ENCODE measurements at places on chromosomes 12 and 14.

DNA sequence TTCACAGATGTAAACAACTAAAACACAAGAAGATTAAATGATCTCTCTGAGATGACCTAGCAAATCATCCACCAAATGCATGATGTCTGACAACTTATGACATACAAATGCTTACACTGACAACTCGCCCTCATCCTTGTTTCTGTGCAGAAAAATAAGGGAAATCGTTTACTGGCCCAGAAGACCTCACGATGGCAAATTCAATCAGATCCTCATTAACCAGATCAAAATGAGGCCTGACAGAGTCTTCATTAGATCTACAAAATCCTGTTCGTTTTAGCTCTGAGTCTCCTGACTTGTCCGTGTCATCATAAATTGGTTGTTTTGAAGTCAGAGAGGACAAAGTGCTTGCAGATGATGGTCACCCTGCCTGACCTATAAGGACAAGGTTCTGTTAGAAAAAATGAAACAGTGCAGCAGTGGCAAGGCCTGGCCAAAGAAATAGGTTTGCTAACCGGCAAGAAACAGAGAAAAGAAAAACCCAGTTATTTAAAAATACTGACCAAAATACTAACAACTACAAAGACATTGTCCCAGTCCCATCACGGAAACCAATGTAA lies 109.5 kb downstream of the BTG1 start:
- no peak for DNase-seq

GRCh38 chr12:131948166-131948712 lies 1.5 kb upstream of the EP400 start:
- peak; percentile 6 for DNase-seq

DNA sequence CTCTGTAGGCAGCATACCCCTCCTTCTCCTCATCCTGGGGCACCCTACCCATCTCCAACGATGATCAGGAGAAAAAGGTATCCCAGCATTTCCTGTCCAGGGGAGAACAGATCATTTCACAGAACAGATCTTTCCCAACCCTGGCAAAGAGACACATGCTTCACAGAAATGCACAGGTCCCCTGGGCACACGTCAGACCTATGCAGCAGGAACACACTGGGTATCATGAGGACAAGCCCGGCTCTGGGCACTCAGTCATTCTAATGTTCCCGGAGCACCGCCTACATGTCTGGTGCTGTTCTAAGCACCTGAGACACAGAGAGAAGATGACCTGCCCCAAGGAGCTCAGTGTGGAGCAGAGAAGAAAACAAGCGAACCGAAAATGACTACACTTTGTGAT lies 56.2 kb downstream of the ACTN1 start:
- no peak for DNase-seq

- DNase-seq = no peak
Observed at GRCh38 chr14:23937203-23937602, 16.4 kb upstream of the DHRS4 start.

DNA sequence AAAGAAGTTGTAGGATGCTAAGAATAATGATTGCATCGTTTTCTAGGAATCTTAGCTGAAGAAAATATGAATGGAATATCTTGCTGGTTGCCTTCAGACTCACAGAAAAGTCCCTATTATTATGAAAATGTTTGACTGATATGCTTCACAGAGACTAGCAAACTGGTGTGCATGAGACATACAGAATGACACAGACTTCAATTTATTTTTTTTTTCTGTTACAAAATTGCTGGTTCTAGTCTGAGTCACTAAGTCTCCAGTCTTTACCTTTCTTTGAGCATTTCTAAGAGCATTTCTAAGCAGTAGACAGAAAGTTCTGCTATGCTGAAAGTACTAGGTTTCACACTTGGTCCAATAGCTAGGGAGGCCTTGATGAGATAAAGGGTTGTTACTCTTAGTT lies 377.6 kb upstream of the ATP2B1 start:
- no peak for DNase-seq

GRCh38 chr12:19964549-19964948 lies 403.8 kb upstream of the PDE3A start:
- DNase-seq = no peak

DNA sequence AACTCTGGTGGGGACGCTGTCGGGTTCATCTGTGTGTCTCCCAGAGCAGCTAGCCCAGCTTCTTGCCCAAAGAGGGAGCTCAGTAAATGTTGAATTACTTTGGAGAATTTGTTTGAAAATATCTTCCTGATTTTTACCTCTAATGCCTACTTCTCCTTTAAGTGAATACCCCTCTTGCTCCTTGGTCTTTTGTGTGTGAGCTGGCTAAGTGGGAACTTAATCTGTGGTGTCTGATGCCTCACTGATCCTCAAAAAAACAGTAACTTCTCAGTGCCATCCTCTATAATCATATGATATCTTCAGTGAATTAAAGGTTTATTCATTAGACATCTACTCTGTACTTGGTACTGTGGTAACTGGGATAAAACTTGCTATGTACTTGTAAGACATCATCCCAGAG lies 7.7 kb upstream of the PSMA6 start:
- DNase-seq = no peak

DNA sequence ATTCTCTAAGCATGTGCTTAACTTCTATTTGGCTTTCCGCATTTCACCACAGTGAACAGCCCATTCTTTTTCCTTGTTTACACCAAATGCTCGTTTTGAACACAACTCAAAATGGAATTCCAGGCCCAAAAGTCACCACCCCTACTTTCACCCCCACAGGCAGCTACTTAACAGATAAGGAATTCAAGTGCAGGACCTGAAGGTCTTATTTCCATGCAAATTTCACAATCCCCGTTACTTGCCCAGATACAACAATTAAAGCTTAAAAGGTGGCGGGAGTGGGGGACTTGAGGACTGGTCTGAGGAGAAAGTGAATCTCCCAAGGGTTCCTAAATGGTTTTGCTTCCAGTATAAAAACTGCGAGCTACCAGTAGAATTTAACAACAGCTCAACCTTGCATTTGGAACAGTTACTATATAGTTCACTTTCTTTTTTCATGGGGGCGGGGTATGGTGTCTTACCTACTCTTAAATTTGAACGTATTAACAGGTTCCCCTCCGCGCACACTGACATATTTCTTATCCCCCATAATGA lies 3.7 kb downstream of the USP44 start:
- DNase-seq = peak; percentile 20

DNA sequence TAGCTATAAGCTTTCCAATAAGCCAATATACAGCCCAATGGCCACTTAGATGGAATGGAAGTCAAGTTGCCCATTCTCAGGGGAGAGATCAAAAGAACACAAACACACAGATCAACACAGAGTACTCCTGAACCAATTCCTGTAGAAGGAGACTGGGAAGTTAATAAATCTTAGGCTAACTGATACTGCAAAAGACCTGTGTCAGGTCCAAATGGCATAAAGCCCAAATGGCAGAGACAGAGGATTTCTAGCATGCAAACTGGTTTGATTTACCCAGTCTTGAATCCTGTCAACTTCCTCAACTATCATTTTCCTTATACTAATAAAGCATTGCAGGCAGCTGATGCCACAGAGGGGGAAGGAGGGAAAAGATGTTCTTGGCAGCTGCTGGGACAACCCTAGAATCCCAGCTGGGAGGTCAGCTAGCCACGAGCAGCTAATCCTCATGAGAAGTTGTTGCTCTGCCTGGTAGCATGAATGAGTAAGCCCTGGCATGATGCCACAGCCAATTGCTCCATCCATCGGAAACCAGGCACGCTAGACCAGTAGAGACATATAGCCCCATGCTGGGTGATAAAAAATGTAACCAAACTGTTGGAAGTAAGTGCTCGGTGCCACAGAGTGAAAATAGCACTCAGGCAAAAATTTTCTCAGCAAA lies 26.2 kb downstream of the ANG start:
- DNase-seq = no peak

GRCh38 chr14:76727384-76727783 lies 33.9 kb upstream of the VASH1 start:
- no peak for DNase-seq

GRCh38 chr12:131894981-131895639 lies 688 bp downstream of the ULK1 start:
- no peak for DNase-seq

DNA sequence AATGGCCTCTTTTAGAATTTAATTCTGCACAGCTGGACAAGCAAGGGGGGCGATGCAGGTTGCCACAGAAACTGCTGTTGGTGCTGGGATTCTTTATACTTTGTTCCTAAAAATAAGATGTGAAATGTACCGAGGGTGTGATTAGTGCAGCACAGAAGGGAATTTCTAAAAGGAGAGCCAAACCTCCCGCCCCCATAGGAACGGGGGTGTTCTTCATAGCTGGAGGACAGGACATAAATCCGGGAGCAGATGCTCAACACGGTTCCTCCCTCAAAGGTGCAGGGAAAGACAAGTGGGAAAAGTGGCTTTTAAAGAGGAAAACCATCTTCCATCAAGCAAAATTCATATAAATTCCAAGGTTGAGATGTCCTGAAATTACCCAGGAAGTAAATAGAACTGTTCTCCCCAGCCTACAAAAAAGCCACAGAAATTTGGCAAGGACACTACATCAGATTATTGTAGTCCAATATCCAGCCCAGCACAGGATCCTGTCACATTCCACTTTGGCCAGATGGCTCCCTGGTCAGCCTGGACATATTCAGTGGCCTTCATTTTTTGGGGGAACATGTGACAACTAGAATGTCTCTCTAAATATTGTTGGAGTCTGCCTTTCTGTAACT lies 51.4 kb upstream of the TMX1 start:
- DNase-seq = no peak

DNA sequence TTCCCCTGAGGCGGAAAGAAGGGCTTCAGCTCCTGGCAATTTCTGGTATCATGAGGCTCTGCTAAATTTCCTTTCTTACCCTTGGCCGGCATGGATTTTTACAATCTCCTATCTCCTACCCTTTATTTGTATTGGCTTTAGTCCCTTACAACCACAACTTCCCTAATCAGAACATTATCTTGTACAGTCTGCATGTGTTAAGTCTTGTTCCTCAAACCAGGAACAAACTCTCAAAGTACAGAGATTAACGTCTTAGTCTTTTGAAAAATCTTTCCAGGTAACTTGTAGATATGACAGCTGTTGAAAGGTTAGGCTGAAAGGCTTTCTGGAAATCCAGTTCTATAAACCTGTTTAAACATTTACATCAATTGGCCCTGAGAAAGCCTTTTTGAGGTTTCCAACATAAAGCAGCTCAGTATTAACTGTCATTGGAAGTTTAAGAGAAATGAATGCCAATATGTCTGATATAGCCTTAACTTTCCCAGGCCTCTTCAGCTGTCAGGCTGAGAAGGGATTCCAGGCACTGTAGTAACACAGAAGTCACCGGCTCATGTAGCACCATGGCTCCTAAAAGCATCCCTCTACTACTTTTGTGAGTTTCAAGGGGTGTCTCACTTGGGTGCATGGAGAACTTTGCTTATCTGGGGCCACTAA lies 360.5 kb downstream of the FUT8 start:
- no peak for DNase-seq

- no peak for DNase-seq
Observed at GRCh38 chr14:20712904-20713303, 24.3 kb downstream of the ANG start.

GRCh38 chr12:102948941-102949352 lies 8.5 kb upstream of the ASCL1 start:
- peak; percentile 50 for DNase-seq

- DNase-seq = no peak
Observed at GRCh38 chr14:69355607-69356281, 42.4 kb downstream of the ERH start.

GRCh38 chr12:4910502-4911315 lies 1.0 kb downstream of the KCNA1 start:
- peak; percentile 2 for DNase-seq

DNA sequence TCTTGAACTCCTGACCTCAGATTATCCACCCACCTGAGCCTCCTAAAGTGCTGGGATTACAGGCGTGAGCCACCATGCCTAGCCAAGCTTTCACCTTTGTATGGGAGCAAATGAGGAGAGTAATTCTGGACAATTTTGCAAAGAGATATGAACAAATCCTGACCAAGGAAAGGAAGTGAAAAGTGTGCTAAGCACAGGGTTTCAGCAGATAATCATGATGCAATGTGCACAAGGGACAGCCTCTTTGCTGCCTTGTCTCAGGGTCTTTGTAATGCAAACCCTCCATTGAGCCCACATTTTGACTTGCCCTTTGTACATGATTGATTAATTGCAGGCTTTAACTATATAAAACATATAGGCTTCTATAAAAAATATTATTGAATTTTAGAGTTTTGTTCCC lies 9.2 kb upstream of the PYGL start:
- no peak for DNase-seq

GRCh38 chr12:31570880-31571279 lies 20.1 kb downstream of the DENND5B start:
- no peak for DNase-seq

GRCh38 chr14:56358851-56359614 lies 220.6 kb upstream of the TMEM260 start:
- DNase-seq = no peak

- no peak for DNase-seq
Observed at GRCh38 chr12:109147954-109148353, 31.6 kb downstream of the ACACB start.

DNA sequence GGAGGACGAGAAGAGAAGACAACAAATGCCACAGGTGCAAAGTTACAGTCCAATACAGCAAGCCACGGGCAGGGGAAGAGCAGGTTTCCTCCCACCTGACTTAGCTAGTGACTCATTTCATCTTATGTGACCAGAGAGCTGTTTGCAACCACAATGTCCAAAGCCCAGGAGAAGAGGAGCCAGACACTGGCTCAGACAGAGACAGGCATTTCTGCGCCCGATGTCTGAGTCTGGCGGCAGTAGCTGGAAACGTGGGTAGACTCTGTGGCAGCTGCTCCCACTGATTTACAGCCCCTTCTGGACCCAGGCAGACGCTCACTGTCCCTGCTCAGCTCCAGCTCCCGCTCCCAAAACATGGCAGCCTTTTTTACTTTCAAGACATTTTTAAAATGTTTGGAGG lies 60.0 kb downstream of the CHGA start:
- no peak for DNase-seq

DNA sequence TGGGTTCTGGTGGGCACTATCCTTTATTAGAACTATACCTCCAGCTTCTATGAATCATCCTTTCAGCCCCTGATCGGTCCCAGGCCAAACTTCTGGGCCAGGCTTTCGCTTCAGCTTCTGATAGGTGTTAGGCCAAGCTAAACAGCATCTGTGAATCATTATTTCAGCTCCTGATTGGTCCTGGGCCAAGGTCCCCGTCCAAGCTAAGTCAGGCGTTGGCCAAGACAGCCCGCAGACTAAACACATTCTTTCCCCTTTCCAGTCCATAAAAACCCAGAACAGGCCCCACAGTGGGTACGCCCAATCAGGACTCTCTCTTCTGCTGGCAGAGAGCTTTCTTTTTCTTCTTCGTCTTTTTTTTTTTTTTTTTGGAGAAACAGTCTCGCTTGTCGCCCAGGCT lies 1808.9 kb upstream of the SEL1L start:
- DNase-seq = no peak

- no peak for DNase-seq
Observed at GRCh38 chr14:57656853-57657252, 163.2 kb upstream of the CCDC198 start.

- no peak for DNase-seq
Observed at GRCh38 chr12:4273273-4273651, 300 bp upstream of the CCND2 start.

- DNase-seq = no peak
Observed at GRCh38 chr12:80778005-80778541, 61.4 kb downstream of the MYF5 start.

Measured in CD4-positive, alpha-beta T cell treated with Interleukin-17A for 1 hour (primary cell).